ENCODE measurements at places on chromosomes 1 and 21.
A peak's percentile ranks its signal among the peaks of the same experiment; 100 is the strongest.

DNA sequence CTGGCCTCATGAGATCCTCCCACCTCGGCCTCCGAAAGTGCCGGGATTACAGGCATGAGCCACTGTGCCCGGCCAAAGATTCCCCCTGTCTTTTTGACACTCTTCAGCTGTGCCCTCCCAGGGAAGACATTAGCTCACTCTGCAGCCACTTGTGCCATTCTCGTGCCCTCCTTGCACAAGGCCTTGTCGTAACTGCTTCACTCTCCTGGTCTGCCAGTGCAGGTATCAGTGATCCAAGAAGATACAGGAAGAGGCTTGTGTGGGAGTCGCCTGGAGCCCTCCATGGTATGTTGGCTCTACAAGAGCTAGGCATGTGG, 22.0 kb upstream of the WDR26 start:
- no peaks in the 10 kb centered on the region for H3K27me3 ChIP-seq
- H3K4me3 ChIP-seq, result no peak overlapping the region
- DNase-seq, result no peak
- H3K27ac ChIP-seq, result peak overlapping the region; percentile 75
- H3K4me1 ChIP-seq, result peaks cover 5% of the 10 kb centered on the region

GRCh38 chr21:36627242-36627641, 71.7 kb upstream of the SIM2 start:
- H3K4me3 ChIP-seq, result no peak overlapping the region
- no peak overlapping the region for H3K27ac ChIP-seq
- H3K27me3 ChIP-seq, result no peaks in the 10 kb centered on the region
- H3K36me3 ChIP-seq, result no peaks in the 10 kb centered on the region
- no peaks in the 10 kb centered on the region for H3K4me1 ChIP-seq
- no peak for DNase-seq

DNA sequence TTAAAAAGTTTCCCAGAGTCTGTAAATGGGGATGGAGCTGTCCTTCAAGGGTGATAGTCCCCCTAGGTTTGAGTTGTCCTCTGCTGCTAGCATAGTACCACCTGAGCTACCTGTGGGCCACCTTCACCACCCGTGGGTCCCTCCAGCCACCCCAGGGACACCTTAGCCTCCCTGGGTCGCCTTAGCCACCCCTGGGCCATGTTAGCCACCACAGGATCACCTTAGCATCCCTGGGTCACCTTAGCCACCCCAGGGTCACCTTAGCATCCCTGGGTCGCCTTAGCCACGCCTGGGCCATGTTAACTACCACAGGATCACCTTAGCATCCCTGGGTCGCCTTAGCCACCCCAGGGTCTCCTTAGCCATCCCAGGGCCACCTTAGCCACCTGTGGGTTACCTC, 67.1 kb downstream of the ADARB1 start:
- H3K36me3 ChIP-seq, result peaks cover 17% of the 10 kb centered on the region
- DNase-seq, result no peak
- H3K27ac ChIP-seq, result no peak overlapping the region
- H3K4me1 ChIP-seq, result peaks cover 20% of the 10 kb centered on the region
- no peaks in the 10 kb centered on the region for H3K27me3 ChIP-seq

- H3K27me3 ChIP-seq, result no peaks in the 10 kb centered on the region
- no peak for DNase-seq
Observed at GRCh38 chr21:25737421-25737820, 2.6 kb downstream of the GABPA start.

- H3K27ac ChIP-seq, result no peak overlapping the region
- peaks cover 31% of the 10 kb centered on the region for H3K36me3 ChIP-seq
- no peak overlapping the region for H3K4me3 ChIP-seq
- H3K4me1 ChIP-seq, result no peaks in the 10 kb centered on the region
- DNase-seq, result no peak
- H3K27me3 ChIP-seq, result no peaks in the 10 kb centered on the region
Observed at GRCh38 chr1:88961647-88962275, 30.7 kb downstream of the KYAT3 start.

- no peaks in the 10 kb centered on the region for H3K4me1 ChIP-seq
- H3K27ac ChIP-seq, result no peak overlapping the region
- no peak for DNase-seq
- no peaks in the 10 kb centered on the region for H3K36me3 ChIP-seq
- no peaks in the 10 kb centered on the region for H3K27me3 ChIP-seq
Observed at GRCh38 chr21:20661745-20662422, 336.3 kb upstream of the NCAM2 start.

DNA sequence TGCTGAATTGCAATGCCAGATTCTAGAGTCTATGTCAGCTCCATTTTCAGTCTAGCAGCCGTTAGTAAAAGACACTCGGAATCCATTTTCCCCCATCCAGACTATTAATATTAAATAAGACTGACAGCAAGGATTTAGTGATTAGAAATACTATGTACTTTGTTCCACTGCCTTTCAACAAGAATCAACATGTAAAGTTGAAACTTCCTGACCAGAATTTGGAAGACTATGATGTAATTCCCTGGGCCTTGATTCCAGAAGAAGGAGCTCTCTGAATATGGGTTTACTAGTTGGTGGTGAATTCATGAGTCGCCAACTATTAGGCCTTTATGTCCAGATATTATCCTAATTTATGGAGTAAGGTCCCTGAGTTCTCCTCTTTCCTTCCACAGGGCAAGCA, 24.8 kb downstream of the KDM1A start:
- H3K4me1 ChIP-seq, result no peaks in the 10 kb centered on the region
- no peaks in the 10 kb centered on the region for H3K36me3 ChIP-seq
- DNase-seq, result no peak
- H3K27me3 ChIP-seq, result no peaks in the 10 kb centered on the region
- no peak overlapping the region for H3K27ac ChIP-seq

DNA sequence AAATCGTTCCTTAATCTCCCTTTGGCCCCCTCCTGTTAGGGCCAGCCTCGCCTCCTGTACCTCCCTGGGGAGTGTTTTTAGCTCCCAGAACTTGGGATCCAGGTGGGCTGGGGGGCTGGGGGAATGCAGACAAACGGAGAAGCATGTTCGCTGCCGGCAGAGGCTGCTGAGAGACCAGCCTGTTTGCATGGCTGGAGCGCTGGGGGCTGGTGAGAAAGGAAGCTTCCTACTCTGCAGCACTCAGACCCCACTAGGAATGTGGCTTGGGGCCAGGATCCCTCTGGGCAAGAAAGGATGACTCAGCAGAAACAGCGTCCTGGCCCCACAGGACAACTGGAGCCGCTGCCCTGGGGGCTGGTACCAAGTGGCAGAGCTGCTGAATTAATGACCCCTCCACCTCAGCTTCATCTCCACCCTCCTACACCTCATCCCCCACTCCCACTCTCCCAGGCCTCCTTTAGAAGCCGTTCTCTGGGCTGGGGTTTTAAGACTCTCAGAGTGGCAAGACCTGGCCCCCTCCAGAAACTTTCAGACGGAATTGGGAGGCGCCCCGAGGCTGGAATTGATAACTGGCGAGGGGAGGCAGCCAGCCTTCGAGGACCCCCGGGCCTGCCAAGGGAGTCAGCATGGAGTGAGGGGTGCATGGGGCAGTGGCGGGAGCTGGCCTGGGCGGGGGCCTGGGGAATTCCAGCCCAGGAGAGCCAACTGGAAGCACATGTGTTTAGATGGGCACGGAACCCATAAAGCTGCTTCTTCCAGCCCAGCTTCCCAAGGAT, 28.5 kb upstream of the EPS8L3 start:
- H3K36me3 ChIP-seq, result no peaks in the 10 kb centered on the region
- peak overlapping the region; percentile 38 for H3K27ac ChIP-seq
- H3K27me3 ChIP-seq, result no peaks in the 10 kb centered on the region
- H3K4me1 ChIP-seq, result peaks cover 10% of the 10 kb centered on the region
- no peak overlapping the region for H3K4me3 ChIP-seq
- DNase-seq, result peak; percentile 77

- no peaks in the 10 kb centered on the region for H3K4me1 ChIP-seq
- no peak overlapping the region for H3K4me3 ChIP-seq
Observed at GRCh38 chr1:233543338-233544255, 70.3 kb upstream of the KCNK1 start.

- no peak for DNase-seq
- H3K4me1 ChIP-seq, result no peaks in the 10 kb centered on the region
- H3K4me3 ChIP-seq, result no peak overlapping the region
- no peaks in the 10 kb centered on the region for H3K36me3 ChIP-seq
- no peaks in the 10 kb centered on the region for H3K27me3 ChIP-seq
Observed at GRCh38 chr21:45532826-45533360, 9.3 kb downstream of the SLC19A1 start.

DNA sequence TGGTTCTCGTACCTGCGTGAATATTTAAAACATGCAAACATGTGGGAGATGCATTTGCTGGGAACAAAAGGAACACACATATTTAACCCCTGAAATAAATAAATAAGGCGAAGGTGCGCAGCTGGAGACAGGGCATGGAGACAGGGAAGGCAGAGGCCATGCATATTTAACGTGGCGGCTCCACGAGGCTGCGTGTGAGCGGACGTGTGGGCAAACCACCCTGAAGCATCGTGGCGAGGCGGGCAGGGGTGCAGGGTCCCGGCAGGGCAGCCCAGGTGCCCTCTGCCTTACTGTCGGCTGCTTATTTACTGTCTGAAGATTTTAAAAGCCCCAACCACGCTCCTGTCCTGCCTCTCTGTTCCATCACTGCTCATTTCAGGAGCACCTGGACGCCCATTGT, 104.0 kb upstream of the ACTRT2 start:
- DNase-seq, result no peak
- H3K27ac ChIP-seq, result no peak overlapping the region
- no peak overlapping the region for H3K4me3 ChIP-seq
- H3K36me3 ChIP-seq, result no peaks in the 10 kb centered on the region

DNA sequence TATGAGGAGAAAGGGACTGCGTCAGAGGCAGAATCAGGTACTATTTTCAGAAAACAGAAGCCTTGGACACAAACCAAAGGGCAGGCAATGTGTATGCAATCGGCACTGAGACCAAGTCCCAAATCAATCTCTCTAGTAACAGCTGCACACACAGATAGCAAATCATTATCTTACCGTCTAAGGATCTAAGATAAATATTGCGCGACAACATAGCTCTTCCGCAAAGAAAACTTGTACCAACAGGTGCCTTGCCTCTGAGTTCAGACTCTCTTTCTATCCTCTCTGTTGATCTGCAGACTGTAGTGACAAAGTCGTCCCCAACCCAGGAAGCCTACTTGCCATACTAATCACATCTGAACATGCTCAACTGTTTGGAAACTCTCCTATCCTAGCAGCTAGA, 22.6 kb upstream of the SAMD13 start:
- no peak overlapping the region for H3K4me3 ChIP-seq
- no peak for DNase-seq
- no peak overlapping the region for H3K27ac ChIP-seq
- no peaks in the 10 kb centered on the region for H3K4me1 ChIP-seq
- H3K36me3 ChIP-seq, result no peaks in the 10 kb centered on the region

GRCh38 chr1:216462066-216462775, 39.0 kb upstream of the USH2A start:
- no peak for DNase-seq
- no peak overlapping the region for H3K27ac ChIP-seq
- no peaks in the 10 kb centered on the region for H3K27me3 ChIP-seq
- no peaks in the 10 kb centered on the region for H3K4me1 ChIP-seq
- no peak overlapping the region for H3K4me3 ChIP-seq
- H3K36me3 ChIP-seq, result no peaks in the 10 kb centered on the region

- no peaks in the 10 kb centered on the region for H3K36me3 ChIP-seq
- H3K4me1 ChIP-seq, result peaks cover 21% of the 10 kb centered on the region
- no peak for DNase-seq
- H3K27ac ChIP-seq, result peak overlapping the region; percentile 89
Observed at GRCh38 chr1:205629751-205630150, 2.1 kb downstream of the ELK4 start.

DNA sequence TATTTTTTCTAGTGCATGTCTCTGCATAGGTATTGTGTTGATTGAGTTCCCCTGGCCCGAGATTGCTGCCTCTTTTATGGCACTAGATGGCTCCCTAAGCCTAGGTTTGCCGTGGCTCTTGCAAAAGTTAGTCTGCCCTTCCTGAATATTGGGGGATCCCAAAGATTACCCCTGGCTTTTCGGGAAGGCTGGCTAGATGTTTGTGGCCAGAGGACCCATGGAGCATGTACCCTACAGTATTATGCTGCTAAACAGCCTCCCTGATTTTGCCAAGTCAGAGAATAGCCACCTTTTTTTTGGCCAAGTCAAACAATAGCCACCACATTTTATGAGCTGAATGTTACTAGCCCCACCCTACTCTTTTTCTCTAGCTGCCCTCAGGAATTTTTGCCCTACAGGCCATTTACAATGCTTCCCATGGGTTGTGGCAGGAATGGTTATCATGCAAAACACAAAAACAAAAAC, 343.2 kb downstream of the OLFM3 start:
- no peaks in the 10 kb centered on the region for H3K27me3 ChIP-seq
- no peak for DNase-seq
- H3K4me3 ChIP-seq, result no peak overlapping the region
- H3K4me1 ChIP-seq, result no peaks in the 10 kb centered on the region
- H3K27ac ChIP-seq, result no peak overlapping the region

DNA sequence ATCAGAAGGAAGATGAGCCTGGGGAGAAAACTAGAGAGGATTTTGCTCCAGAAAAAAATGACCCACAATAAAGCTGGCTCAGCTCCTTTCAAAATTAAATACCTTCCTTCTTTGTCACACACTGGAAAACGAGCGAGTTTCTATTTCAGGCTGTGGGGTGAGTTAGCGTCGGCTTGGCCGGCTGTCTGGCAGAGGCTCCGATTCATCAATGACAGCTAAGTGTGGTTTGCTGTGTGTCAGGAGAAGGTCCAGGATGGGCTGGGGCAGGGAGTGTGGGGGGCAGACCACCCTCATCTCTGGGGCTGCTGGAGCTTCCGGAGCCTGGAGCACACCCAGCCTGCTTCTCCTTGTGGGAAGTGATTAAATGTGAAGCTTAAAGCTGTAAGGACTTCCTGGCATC, 120.2 kb downstream of the ETS2 start:
- no peaks in the 10 kb centered on the region for H3K36me3 ChIP-seq
- peak overlapping the region; percentile 49 for H3K4me3 ChIP-seq
- H3K27ac ChIP-seq, result peak overlapping the region; percentile 93
- DNase-seq, result peak; percentile 88
- peaks cover 35% of the 10 kb centered on the region for H3K4me1 ChIP-seq

DNA sequence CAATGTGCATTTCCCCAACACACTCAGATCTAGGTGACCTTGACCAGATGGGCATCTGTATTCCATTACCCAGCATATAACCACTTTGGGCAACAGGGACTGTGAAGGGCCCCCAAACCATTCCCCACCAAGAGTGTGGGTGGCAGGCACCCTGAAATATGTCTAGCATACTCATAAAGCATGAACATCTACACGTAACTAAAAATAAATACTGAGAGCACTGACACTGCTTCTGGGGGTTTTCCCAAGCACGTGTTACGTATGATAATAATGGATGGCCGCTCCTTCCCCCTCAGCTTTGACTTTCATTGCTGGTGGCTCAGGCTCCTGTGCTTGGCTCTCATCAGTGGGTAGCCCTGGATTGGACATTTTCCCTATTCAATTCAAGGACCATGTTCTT, 39.1 kb downstream of the IGSF3 start:
- H3K4me3 ChIP-seq, result no peak overlapping the region
- no peak overlapping the region for H3K27ac ChIP-seq
- no peak for DNase-seq
- no peaks in the 10 kb centered on the region for H3K36me3 ChIP-seq
- H3K27me3 ChIP-seq, result no peaks in the 10 kb centered on the region

DNA sequence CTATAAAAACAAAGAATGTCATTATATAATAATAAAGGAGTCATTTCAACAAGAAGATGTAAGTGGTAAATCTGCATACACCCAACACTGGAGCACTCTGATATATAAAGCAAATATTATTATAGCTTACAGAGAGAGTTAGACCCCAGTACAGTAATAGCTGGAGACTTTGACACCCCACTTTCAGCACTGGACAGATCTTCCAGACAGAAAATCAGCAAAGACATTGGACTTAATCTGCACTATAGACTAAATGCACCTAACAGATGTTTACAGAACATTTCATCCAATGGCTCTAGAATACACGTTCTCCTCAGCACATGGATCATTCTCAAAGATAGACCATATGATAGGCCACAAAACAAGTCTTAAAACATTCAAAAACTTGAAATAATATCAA, 20.0 kb upstream of the KCNH1 start:
- no peak overlapping the region for H3K4me3 ChIP-seq
- no peaks in the 10 kb centered on the region for H3K36me3 ChIP-seq
- no peaks in the 10 kb centered on the region for H3K4me1 ChIP-seq
- H3K27ac ChIP-seq, result no peak overlapping the region
- no peak for DNase-seq

Measured in ascending aorta (tissue), 2 donors.